ENCODE measurements at places on chromosomes 1 and 21.

DNA sequence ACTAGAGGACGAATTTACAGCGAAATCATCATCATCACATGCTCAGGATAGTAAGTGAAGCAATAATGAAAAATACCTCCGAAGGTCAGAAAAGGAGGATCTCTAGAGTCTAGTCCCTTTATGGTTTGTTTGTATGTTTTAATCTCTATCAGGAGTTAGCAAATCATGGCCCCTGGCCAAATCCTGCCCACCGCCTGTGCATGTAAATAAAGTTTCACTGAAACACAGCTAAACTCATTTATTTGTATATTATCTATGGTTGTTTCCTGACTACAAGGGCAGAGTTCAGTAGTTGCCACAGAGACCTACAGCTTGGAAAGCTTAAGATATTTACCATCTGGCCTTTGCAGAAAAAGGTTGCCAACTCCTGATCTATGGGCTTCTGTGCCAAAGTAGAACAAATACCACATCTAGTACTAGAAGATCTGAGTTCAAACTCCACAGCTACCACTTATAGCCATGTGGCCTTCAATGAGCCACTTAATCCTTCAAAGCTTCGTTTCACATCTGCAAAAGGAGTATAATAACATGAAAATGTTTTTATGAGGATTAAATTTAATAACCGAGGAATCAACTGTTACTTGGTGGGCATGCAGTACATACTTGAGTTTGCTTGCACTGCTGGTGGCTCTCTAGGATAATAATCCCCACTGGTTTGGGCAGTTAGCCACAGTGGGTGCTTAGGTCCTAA lies 94.0 kb upstream of the KIF26B start:
- no peak for DNase-seq

- DNase-seq = no peak
Observed at GRCh38 chr1:240597153-240597745, 14.7 kb downstream of the GREM2 start.

GRCh38 chr21:29304597-29304996 lies 5.9 kb downstream of the BACH1 start:
- DNase-seq = no peak

DNA sequence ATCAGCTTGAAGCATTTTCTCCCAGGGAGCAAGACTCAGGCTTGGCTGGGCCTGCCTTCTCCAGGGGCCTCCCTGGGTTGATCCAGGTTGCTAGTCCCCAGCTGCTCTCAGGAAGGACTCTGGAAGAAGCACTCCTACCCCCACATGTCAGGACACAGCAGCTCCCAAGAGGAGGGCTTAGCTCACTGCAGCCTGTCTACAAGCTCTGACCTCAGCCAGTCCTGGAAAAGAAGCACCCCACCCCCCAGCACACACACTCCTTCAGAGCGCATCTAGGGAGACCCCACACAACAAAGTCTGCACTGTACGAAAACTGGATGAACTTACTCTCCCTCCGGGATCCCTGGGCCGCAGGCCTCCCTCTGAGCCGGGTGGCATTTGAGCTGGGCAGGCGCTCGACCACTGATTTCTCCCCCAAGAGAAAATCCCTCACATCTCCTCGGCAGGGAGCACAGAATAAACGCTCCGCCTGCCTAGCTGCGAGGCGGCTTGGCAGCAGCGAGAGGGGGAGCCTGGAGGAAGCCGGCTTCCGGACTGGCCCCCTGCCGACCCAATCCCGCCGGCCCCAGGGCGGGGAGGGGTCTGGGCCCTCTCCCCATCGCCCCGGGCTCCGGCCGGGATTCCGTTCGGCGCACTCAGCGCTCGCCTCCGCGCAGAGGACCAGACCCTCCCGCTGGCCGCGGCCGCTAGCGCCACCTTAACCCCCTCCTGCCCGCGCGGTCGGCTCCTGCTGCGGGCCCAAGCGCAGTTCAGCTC lies at the start of gene KCNA2:
TSS of gene KCNA2 (minus strand) at position 458 of the 756 bp plus-strand sequence. CDS start 1,576 bp downstream, outside the sequence.
- no peak for DNase-seq
